ENCODE measurements at places on chromosomes 2 and 18. TPM values are rescaled to one million over a fixed set of nuclear protein-coding genes. Genes with fewer than 3 reads are reported as not detected.

GRCh38 chr2:98460573-98461497 lies 16.2 kb downstream of the INPP4A start:
- no peaks in the 10 kb centered on the region for H3K36me3 ChIP-seq
- H3K4me3 ChIP-seq = no peak overlapping the region
- no peaks in the 10 kb centered on the region for H3K27me3 ChIP-seq
- no peak for ATAC-seq
- H3K4me1 ChIP-seq = peaks cover 7% of the 10 kb centered on the region

SUMO1 gene
- total RNA-seq = 54.9 TPM

DNA sequence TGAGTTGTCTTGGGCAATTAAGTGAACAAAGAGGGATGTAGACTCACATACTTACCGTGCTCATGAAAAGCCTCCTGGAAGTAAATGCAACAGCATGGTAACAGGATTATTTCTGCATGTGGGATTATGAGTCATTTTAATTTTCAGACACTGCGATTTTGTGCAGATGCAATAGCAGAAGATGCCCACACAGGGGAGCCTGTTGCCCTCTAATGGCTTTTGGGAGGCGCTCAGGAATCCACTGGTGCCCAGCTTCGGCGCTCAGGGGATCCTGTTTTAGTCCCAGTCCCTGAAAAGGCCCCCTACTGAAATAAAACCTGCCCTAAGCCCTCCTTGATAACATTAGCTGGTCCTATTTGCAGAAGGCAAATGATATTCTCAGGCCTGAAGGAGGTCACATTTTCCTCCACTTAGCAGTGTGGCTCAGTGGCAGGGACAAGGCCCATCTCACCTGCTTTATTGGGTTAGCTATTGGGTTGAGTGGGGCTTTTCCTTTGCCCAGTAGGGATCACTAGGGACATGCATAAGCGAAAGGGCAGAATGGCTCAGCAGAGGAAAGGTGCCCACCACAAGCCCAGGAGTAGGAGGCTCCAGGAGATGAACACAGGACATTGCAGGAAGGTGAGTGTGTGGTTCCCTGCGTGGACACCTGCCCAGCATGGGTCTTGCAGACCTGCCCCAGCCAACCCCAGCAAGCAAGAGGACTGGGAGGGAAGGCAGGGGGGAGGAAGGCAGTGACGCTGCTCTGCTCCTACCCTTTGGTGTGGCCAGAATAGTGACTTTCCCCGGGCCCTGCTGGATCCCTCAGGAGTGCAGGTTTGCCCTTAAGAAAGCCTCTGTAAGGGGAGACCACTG lies 26.5 kb upstream of the KCNS3 start:
- H3K4me1 ChIP-seq = no peaks in the 10 kb centered on the region
- ATAC-seq = peak; percentile 54
- H3K27me3 ChIP-seq = no peaks in the 10 kb centered on the region

DNA sequence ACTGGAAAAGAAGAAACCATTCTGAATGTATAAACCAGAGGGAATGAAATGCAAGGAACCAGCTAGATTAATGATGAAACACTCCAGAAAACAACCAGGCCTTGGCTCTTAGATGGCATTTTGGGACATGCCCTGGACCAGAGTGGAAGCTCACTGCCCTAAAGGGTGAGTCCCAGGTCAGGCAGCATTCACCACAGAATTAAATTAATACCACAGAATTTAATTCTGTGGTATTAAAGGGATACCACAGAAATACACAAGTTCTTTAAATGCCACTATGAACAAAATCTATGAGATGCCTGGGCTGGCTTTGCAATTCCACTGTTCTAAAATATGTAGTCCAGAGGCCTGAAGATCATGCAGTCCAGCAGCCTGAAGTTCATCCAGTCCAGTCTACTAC lies 122.3 kb upstream of the KYNU start:
- no peaks in the 10 kb centered on the region for H3K36me3 ChIP-seq
- no peak overlapping the region for H3K4me3 ChIP-seq
- H3K27me3 ChIP-seq = no peaks in the 10 kb centered on the region
- H3K27ac ChIP-seq = no peak overlapping the region
- ATAC-seq = no peak
